Spinal cord (tissue), 10 donors: ENCODE measurements at places on chromosomes 13 and 19.

GRCh38 chr13:50071379-50071778, 56.1 kb downstream of the KCNRG start:
- peak; percentile 34 for DNase-seq

GRCh38 chr19:45152504-45153338, 8.1 kb downstream of the NKPD1 start:
- peak; percentile 71 for DNase-seq

DNA sequence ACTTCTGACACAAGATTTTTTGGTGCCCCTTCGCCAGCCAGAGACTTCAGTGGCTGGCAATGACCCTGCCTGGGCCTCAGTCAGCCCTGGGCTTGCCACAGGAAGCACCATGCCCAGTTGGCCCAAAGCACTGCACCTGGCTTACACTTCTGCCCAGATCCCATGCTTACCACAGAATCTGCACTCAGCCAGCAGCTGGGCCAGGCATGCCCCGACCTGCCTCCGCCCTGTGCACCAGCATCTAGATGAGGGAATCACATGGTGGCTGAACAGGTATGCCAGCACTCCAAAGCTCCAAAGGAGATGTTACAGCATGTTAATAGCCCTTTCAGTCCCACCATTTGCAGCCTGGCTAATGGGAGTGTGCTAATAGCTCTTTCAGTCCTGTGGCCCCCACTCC, 690.9 kb downstream of the SLITRK6 start:
- no peak for DNase-seq

GRCh38 chr19:36009220-36009619, 607 bp upstream of the SYNE4 start:
- DNase-seq: peak; percentile 82
